Retina (tissue), 1 donor: ENCODE measurements at places on chromosomes 16 and 17.

GRCh38 chr16:5186381-5186903, 88.8 kb upstream of the EEF2KMT start:
- DNase-seq = no peak

DNA sequence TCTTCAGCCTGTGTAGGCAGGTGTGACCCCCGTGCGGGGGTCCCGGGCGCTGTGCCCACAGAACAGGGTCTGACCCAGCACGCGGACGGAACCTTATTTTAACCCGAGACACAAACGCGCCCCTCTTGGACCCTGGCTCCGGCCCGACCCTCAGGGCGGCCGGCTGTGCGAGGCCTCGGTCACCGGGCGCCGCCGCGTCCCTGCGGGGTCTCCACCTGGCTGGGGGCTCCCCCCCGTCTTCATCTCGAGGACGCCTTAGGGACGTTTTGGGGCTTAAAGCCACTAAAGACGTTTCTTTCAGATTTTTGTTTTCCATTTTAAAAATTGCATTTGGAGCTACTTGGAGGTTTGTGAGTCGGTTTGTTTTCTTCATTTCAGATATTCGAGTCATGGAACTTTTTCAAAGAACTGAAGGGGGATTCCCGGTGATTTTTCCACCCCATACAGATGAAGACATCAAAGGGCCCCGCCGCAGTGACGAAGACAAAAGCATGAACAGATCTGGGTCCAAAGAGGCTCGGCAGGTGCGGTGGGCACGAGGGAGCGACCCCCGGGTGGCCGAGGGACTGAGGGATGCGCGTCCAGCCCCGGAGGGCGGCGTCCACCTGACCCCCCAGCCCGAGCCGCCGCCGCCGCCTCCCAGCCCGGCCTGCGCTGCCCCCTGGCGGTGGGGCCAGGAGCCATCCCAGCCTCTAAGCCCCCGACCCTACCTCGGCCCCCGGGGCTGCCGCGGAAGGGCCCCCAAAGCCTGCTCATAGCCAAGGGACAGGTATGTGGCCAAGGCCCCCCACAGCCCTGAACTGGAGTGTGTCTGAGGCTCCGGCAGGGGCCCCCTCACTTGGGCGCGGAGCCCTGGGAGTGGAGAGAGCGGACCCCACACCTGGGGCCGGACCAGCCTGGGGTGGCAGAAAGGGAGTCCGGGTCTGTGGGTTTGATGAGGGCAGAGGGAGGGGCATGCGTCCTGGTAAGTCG, 3.8 kb upstream of the CD7 start:
- DNase-seq = no peak

DNA sequence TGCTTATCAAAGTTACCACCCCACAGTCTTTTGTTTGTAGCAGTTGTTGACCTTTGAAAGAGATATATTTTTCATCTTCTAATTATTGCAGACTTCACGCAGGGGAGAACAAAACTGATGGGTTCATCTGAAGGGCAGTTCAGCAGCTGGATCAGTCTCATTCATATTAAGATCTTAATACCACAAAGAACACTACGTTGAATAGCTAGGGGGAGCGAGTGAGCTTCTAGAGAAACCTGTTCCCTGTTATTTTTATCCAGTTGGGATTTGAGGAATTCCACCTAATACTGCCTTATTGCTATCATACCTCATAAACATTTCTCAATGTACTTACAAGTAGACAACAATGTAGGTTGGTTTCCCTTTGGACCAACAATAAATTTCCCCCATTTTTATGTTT, 306.1 kb upstream of the KIF2B start:
- peak; percentile 21 for DNase-seq

- DNase-seq = no peak
Measured at GRCh38 chr16:2711370-2712062, 8.5 kb downstream of the PRSS27 start.

DNA sequence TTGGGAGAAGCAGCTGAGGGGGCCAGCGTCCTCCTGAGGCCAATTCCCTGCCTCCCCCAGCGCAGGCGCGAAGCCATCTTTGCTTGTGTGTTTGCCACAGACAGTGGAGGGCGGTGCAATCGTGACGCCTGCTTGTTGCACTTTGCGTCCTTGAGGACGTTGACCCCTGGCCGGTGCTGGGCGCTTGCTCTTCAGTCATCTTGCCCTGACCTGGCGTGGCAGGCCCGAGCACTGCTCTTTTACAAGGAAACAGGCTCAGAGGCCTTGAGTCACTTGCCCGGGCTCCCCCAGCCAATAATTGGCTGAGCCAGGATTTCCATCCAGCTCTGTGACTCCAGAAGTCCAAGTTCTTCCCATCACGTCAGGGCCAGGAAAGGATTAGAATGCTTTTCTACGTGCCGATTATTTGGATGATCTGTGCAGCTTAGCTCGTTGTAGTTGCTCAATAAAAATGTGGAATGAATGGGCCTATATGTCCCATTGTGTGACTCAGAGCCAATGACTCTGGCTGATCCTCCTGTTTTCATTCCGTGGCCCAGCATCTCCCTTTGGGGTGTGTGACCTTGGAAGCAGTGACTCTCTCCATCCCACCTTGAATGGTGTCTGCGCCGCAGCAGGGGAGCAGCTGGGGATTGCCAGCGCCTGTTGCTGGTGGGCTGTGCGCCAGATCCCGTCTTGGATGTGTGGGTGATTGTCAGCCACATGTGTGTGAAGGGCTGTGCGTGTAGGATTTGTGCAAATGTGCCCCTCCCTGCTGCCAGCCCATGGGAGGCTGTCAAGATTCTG, 214.1 kb downstream of the SEC14L1 start:
- DNase-seq = no peak

DNA sequence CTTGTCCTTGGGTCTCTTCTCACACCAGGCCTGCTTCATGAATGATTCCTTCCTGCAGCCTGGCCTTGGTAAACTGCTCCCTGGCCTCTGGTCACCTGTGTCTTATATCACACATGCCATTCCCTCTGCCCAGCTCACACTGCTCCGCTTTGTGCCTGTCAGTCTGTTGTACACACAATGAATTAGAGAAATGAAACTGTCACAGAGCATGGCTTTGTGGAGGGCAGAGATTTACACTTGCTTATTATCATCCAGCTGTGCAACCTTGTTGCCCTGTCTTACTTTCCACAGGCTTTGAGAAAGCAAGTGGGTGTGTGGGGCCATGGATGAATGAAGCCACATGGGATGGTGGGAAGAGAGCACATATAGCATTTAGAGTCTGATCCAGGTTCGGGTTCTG, 22.4 kb downstream of the ALDH3A2 start:
- DNase-seq = no peak

- no peak for DNase-seq
Measured at GRCh38 chr16:19613834-19614233, 58.3 kb downstream of the VPS35L start.

- DNase-seq = no peak
Measured at GRCh38 chr17:69733171-69734012, 318.9 kb downstream of the MAP2K6 start.

GRCh38 chr17:63425483-63425882, 20.6 kb downstream of the CYB561 start:
- peak; percentile 89 for DNase-seq

GRCh38 chr16:54106057-54106456, 180.5 kb downstream of the IRX3 start:
- DNase-seq = no peak

DNA sequence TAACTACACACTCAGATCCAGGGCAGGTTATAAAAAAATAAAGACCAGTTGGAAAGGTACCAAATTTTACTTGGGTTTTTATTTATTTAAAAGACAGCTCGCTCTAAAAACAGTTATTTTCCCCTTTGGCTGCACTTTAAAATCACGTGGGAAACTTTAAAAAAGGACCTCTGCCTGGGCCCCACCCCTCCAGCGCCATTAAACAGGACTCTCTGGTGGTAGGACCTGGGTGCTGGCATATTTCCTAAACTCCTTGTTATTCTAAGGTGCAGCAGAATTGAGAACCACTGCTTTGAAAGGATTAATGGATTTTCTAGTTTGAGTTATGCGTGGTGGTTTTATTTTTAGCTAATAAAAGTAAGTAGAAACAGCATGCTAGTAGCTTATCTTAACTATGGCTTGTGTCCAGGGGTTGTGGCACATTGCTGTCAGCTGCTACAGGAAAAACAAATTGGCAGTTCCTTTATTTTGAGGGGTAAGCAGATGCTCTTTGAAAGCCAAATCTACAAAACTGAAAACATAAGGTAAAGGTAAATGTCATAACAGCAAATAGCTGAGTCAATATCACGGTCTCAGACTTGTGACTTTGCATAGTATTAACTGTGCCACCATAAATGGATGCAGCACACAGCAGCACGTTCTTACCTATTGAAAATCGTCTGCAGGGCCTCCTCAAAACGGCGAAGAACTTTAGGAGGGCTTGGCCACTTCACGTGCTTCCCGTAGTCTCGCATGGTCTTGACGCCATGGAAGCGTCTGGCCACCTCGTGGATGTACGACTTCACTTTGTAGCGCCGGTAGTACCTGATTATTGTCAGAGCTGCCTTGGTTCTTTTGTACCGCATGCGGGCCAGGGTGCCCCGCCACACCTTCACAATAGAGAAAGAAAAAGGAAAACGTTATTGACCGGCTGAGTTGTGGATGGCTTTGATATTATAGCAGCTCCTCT, 172.0 kb downstream of the CDK5R1 start:
- DNase-seq = no peak

DNA sequence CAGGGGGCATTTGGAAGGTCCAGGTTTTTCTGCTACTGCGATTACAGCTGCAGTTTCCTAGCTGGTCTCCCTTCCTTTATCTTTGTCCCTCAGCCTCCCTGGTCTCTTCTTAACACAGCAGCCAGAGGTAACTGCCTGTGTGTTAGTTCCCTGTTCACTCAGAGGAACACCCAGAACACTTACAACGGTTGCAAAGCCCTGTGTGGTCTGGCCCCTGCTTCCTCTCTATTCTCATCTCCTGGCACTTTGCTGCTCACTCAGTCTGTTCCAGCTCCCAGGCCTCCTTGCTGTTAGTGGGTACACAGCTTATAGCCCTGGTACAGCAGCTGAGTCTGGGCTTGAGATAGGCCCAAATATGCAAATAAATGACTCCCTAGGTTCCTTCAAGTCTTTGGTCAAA, 16.4 kb downstream of the NTN1 start:
- DNase-seq = no peak

GRCh38 chr16:88289561-88289960, 93.2 kb upstream of the ZNF469 start:
- DNase-seq = no peak

- no peak for DNase-seq
Measured at GRCh38 chr16:23499801-23500200, 10.5 kb downstream of the GGA2 start.

DNA sequence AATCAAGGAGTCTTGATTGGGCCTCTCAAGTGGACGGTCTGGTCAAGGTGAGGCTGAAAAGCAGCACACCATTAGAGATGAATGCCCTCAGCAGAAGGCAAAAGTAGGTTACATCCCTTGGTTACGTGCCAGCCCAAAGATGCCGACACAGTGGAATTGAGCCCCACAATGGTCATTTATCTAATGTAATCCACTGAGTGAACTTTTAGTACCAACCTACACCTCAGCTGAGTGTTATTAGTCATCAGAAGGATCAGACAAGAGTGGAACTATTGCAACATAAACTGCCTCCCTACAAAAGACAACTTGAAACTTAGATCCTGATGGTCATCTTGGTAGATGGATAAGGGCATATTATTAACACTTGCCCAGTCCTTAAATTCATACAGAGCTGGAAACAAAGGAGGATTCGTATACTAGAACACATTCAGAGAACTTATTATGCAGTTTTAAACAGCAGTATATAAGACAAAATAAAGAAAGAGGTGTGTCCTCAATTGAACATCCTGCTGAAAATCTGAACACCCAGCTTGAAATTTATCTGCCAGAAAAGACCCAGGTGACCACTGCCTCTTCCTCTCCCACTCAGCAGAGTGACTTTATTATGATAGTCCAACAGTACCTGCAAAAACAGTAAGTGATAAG, 2.8 kb downstream of the DCUN1D3 start:
- DNase-seq = no peak

GRCh38 chr16:2467528-2468232, 3.4 kb upstream of the NTN3 start:
- DNase-seq = peak; percentile 79

DNA sequence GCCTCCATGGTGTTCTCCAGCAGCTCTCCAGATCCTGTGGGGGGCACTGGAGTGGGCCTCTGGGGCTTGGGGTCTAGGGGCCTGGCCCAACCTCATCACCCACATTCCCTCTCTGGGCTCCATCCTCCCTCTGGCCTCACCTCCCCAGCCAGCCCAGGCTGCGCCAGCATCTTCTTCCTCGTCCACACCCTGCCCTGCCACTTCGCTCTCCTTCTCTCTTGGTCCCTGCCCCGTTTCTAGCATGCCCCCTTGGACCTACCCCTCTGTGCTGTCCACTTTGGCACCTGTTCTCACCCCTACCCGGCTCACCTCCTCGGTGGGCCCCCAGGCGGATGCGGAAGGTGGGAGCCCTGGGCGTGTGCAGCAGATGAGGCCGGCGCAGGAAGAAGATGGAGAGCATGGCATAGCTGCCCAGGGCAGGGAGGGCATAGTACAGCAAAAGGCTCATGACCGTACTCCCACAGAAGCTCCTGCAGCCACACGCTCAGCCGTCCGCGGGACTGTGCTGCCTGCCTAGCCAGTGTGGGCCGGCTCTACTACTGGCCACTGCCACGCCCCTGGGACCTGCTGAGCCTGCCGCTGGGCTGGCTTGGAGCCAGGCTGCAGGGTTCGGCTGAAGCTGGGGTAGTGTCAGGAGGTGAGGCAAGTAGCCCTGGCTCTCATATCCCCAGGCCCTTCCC, at the start of gene GDPD3:
GDPD3 (minus strand) TSS at position 507 of the 680 bp plus-strand sequence; CDS start at position 448, 59 bp downstream.
- DNase-seq = no peak

DNA sequence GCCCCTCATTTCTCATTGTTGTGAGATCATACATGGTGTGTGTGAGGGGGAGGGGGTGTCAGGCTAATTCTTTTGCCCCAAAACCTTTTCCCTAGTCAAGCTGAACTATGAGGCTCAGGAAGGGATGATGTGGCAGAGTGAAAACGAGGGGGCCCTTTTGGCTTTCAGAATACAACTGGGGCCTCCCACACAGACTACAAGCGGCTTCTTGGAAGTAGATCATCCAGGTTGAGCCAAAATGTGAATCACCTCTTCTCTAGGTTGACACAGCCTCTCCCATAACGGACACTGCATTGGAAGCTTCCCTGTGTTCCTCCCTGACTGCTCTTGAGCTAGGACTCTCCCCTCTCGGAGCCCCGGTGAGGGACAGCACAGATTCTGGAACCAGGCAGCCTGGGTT, 2.3 kb upstream of the ALKBH5 start:
- DNase-seq = no peak

DNA sequence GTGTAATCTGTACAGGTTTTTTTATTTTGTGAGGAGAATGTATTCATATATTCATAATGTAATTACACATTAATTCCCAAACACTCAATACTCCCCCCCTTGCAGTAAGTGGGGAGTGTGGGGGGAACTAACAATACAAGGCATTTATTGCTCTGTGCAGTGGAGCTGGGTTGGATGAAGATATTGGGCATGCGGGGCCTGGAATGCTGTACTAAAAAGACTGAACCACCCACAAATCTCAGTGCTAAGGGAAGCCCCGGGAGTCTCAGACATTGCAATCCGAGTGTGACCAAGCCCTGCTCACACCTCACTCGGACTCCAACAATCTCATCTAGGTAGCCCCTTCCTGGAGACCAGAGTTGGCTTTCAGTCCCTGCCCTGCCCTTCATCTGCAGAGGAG, 6.0 kb downstream of the PLLP start:
- no peak for DNase-seq

- DNase-seq = peak; percentile 91
Measured at GRCh38 chr17:28949185-28950016, 1.9 kb downstream of the PHF12 start.

GRCh38 chr17:39132192-39132610, 19.2 kb downstream of the PLXDC1 start:
- DNase-seq = no peak

GRCh38 chr17:61461586-61461966, 9.4 kb downstream of the TBX4 start:
- no peak for DNase-seq
